Stimulated activated CD4-positive, alpha-beta T cell treated with anti-CD3 and anti-CD28 coated beads, Interleukin-12 subunit alpha, Interleukin-12 subunit beta, amount 100 ng/mL, for 48 hours (primary cell): ENCODE measurements at places on chromosomes 7 and 10.

DNA sequence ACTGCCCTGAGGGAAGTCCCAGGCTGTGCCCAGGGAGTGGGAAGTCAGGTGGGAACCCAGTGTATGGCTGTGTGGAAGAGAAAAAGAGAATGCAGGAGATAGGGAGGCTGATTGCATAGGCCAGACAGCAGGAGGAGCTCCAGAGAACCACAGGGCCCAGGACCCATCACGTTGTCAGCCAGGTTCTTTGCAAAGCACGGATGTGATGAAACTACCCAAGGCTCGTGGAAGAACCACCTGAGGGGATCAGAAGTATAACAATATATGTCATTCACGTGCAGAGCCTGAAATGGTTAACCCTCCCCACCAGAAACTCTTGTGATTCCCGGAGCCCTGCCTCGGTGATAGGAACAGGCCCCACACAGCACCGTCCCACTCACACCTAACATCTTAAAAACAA, 83.6 kb downstream of the LARP4B start:
- no peak for DNase-seq

DNA sequence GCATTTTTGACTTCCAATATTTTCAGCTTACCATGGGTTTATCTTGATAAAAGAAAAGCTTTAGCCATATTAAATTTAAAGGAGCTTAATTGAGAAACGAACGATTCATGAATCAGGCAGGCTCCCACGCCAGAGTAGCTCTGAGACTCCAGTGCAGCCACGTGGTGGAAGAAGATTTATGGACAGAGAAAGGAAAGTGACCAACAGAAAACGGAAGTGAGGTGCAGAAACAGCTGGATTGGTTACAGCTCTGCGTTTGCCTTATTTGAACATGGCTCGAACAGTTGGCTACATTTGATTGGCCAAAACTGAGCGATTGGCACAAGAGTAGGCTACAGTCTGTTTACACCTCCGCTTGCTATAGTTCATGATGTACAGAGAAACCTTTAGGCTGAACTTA, 395.4 kb downstream of the GATA3 start:
- no peak for DNase-seq

DNA sequence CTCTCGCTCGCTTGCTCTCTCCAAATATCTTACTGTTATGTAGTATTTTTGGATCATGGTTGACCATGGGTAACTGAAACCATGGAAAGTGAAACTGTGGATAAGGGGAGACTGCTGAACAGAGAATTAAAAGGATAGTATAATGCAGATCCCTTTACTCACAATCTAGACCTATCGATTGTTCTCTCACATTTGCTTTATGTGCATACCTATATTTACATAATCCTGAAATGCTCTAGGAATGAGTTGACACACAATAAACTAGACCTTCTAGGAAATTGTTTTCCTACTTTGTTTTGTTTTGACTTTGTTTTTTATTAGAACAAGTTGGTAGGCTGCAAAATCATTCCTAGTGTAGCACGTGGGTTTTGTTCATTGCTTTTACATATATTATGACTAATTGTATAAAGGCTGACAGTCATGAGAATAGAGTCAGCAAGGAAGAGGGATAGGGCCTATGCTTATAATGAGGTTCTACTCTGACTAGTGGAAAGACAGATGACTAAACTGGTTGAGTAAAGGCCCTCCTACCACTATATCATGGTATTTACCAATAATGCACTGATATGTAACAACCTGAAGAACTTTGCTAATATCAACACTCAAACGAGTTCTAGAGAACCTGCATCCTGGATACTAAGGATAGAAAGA, 175.3 kb upstream of the TARP start:
- DNase-seq = no peak

- DNase-seq = no peak
Observed at GRCh38 chr10:46530249-46531186, 25.9 kb downstream of the GPRIN2 start.

GRCh38 chr7:41930538-41931262, 227.8 kb upstream of the INHBA start:
- DNase-seq = no peak

DNA sequence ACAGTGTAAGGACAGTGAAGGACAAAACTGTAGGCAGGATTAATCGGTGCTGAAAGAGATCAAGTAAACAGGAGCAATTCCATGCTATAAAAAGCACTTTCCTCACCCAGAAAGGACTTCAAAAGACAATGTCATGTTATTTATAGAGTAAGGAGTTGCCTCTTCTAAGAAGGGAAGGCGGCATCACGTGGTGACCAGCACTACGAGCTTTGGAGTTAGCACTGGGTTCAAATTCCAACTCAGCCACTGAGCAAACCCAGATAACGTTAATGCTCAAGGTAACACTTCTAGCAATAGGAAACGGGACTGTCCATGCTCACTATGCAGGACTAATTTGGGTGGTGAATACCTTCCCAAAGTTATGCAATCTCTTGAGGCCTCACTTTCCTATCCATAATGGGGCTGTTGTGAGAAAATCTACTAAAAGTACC, 715 bp upstream of the PANK1 start:
- DNase-seq = no peak

GRCh38 chr7:19101472-19101871, 16.0 kb downstream of the TWIST1 start:
- DNase-seq = no peak

DNA sequence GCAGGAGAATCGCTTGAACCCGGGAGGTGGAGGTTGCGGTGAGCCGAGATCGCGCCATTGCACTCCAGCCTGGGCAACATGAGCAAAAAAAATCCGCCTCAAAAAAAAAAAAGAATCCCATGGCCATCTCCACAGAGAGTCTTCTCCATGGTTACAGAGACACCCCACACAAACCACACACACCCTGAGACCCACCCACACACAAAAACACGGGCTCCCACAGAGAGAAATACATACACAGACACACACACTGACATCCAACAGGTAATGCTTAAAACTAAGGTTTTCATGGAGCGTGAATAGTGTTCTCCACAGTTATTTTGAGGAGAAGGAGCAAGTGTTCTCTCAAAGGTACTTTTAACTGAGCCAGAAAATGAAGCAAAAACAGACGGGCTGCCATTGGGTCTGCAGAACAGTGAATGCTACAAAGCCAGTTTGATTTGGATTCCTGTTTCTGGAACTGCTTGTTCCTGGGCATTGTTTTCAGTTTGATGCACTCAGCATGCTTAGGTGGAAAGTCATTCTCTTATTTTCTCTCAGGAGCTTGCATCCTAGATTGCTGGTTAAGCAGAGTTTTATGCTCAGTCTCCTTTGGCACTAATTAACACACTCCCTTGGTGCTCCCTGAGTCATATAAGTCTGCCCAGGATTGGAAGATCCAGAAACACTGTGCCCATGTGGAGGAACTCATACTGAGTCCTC, 15.4 kb downstream of the AHCYL2 start:
- DNase-seq = no peak

DNA sequence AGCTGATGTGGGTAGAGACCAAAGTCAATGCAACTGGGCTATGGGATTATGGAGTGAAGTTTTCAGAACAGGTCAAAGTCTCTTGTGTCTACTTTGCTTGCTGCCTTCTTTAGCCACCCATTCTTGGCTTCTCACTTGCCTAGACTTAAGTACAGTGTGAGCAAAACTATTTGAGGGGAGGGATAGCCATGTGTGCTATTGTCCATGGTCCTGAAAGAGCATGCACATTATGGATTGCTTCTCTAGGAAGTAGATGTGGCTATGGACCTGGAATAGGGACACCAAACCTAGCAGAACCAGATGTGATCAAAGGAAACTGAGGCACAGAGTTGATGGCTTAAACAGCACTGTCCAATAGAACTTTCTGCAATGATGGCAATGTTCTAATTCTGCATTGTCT, 81.9 kb upstream of the ZNF800 start:
- DNase-seq = no peak

GRCh38 chr7:139588632-139589031, 65.1 kb downstream of the CLEC2L start:
- DNase-seq = no peak

DNA sequence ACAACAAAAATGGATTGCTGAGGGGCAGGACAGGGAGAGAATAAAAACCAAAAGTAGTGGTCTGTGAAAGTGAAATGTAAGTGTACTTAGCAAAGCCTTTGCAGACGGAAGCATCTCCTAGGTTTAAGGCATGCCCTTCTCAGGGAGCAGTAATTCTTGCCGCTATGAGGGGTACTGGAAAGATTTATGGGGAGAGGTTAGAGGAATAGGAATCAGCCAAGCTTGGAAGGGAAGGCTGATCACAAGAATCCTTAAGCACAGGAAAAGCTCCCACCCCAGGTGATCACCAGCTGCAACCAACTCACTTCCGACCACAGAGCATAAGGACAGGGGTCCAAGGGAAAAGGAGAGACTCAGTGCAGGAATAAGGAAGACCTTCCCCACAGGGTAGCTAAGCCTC, 10.3 kb downstream of the GFRA1 start:
- DNase-seq = no peak

DNA sequence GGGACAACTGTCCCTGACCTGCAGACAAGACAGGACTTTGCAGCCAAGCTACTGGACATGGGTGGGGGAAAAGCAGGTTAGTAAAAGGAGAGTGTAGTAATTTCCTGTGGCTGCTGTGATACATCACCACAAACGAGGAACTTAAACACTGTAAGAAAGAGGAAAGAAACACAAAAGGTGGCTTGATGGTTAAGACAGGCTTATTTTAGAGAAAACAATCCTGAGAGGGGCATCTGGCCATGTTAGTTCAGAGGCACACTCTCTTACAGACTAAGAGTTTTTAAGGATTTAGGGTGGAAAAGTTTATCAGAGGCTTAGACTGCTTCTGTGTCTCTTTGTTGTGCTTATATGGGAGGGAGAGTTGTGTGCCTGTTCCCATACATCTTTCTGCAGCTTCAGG, 667.0 kb downstream of the TYW1 start:
- DNase-seq = no peak

DNA sequence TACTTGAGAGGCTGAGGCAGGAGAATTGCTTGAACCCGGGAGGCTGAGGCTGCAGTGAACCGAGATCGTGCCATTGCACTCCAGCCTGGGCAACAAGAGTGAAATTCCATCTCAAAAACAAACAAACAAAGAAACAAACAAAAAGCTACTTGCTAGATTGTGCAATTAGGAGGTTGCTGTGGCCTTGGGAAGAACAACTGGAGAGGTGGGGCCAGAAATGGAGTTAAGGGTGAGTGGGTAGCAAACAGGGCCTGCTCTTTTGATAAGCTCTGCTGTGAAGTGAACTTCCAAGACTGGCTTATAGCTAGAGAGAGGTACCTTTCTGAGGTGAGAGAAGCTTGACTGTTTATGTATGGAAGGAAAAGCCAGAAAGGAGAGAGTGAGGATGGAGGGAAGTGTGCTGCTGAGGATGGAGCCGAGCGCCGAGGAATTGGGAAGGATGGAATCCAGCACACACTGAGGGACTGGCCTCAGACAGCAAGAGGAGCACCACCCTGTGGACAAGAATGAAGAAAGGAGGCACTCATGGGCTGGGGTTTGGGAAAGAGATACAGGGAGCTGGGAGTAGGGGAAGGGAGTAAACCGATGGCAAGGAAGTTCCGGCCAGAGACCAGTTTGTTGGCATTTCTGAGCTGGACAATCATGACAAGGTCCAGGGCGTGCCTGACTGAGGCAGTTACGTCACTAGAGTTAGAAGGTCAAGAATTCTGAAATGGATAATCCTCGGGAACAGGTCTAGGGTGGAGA, 7.0 kb upstream of the RPEL1 start:
- no peak for DNase-seq

DNA sequence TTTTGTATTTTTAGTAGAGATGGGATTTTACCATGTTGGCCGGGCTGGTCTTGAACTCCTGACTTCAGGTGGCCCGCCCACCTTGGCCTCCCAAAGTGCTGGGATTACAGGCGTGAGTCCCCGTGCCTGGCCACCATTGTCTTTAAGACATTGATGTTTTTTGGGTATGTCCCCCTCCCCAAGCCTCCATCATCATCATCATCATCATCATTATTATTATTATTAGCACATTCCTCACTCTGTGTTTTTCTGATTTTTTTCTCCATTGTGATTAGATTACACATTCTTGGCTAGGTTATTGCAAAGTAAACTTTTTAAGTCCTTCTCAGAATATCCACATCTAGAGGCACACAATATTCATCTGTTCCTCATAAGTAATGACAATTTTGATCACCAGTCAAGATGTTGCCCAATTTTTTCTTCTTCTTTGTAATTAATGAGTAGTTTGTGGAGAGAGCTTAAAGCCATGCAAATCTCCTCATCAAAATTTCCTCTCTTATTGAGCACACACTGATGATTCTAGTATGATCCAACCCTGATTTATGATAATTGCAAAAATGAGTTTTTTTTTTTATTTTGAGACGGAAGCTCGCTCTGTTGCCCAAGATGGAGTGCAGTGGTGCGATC, 47.5 kb downstream of the EPC1 start:
- no peak for DNase-seq

GRCh38 chr10:124000792-124001201, 92.6 kb downstream of the CHST15 start:
- DNase-seq = no peak

- no peak for DNase-seq
Observed at GRCh38 chr10:52210161-52210560, 103.9 kb upstream of the DKK1 start.

- no peak for DNase-seq
Observed at GRCh38 chr7:102291056-102291915, 4.6 kb downstream of the SH2B2 start.

GRCh38 chr10:116170815-116171250, 102.2 kb downstream of the GFRA1 start:
- DNase-seq = no peak

DNA sequence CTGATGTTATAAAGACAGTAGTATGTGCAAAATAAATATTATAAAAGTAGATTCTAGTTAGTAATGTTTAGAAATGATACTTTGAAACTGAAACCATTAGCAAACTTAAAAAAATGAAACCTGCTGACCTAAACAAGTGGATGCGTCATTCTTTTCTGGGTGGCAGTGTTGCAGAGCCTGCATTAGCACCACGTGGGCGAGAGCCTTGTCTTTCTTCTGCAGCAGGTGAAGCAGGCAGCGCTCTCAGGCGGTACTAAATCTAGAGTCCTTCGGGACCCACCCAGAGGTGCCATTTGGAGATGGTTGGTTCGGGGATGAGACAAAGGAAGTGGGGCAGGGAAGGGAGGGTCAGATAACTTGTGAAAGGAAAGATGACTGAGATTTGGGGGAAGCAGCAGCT, 759.1 kb upstream of the IGFBP3 start:
- DNase-seq = no peak

GRCh38 chr10:6274484-6274883, 71.8 kb downstream of the PFKFB3 start:
- DNase-seq = no peak

DNA sequence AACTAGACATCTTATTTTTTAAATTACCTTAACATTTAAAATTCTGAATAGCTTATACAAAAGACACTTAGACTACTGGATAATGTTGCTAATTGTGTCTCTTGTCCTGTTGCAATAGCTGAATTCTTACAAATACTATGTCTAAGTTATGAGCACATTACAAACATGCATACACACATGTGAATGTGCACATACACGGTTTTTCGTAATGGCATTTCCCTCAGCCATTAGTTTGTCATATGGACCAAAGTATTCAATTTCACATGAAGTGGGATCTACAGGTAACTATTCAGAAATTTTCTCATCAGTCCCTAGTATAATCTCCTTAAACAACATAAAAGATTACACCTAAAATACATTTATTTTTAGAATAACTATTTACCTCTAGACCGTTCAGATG, 178.6 kb upstream of the BET1 start:
- no peak for DNase-seq
